ENCODE measurements at places on chromosomes 4 and X. TPM values are rescaled to one million over a fixed set of nuclear protein-coding genes. Genes with fewer than 3 reads are reported as not detected.

- no peak overlapping the region for H3K27ac ChIP-seq
- no peaks in the 10 kb centered on the region for H3K27me3 ChIP-seq
- DNase-seq, result no peak
- H3K4me1 ChIP-seq, result no peaks in the 10 kb centered on the region
- no peaks in the 10 kb centered on the region for H3K36me3 ChIP-seq
Observed at GRCh38 chr4:76339364-76339763, 32.8 kb downstream of the STBD1 start.

DNA sequence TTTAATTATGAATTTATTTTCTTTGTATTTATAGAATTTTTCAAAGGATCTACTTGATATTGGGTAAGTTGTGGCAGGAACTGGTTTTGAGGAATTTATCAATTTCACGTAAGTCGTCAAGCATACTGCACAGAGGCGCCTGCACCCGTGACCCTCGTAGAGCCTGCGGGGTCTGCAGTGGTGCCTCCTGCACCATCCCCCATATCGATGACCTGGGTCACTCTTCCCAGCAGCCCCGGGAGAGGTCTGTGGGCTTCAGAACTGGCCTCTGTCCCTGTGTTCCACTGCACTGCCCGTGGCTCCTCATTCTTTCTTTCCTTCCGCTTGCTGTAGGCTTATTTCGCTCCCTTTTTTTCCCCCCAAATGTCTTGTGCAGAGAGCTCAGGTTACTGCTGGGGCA lies 31.5 kb upstream of the CPLX1 start:
- no peaks in the 10 kb centered on the region for H3K4me1 ChIP-seq
- H3K27me3 ChIP-seq, result no peaks in the 10 kb centered on the region
- no peak for DNase-seq
- peaks cover 41% of the 10 kb centered on the region for H3K36me3 ChIP-seq
- H3K27ac ChIP-seq, result no peak overlapping the region

DNA sequence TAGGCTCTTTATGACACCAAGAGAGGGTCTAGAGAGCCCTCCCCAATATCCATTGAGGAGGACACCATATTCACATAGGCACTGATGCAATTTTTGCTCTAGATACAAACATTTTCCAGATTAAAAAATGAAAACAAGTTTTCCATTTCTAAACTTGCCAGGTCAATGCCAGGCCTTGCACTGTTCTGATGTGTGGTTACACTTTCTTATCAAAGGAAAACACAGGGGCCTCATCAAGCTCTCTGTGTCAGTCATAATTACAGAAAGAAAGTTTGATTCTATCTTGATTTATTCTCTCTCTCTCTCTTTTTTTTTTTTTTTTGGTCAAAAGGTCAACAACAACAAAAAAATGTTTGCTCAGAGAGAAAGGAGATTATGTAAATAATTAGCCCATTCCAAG lies 80.2 kb upstream of the ACSL4 start:
- no peak for DNase-seq
- H3K4me1 ChIP-seq, result no peaks in the 10 kb centered on the region
- no peaks in the 10 kb centered on the region for H3K27me3 ChIP-seq
- H3K4me3 ChIP-seq, result no peak overlapping the region
- no peaks in the 10 kb centered on the region for H3K36me3 ChIP-seq

DNA sequence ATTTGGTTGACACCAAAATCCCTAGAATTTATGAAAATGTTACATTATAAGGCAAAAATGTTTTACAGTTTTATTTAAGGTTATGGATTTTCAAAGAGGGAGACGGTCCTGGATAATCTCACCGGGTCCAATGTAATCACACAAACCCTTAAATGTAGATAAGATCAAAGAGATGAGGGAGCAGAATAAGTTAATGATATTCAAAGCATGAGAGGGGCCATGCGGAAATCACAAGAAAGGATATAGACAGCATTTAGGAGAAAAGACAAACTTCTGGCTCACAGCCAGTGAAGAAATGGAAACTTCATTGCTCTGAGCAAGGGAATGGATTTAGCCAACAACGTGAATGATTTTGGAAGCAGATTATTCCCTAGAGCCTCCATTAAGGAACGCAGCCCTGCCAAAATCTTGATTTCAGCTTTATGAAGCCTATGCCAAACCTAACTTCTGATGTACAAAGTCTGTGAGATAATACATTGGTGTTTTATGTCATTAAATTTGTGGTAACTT lies 684.4 kb upstream of the GNPDA2 start:
- no peak overlapping the region for H3K27ac ChIP-seq
- no peaks in the 10 kb centered on the region for H3K4me1 ChIP-seq
- no peaks in the 10 kb centered on the region for H3K27me3 ChIP-seq
- DNase-seq, result no peak
- no peak overlapping the region for H3K4me3 ChIP-seq
- no peaks in the 10 kb centered on the region for H3K36me3 ChIP-seq

- H3K36me3 ChIP-seq, result no peaks in the 10 kb centered on the region
- no peaks in the 10 kb centered on the region for H3K27me3 ChIP-seq
- H3K4me3 ChIP-seq, result no peak overlapping the region
- H3K27ac ChIP-seq, result no peak overlapping the region
- H3K4me1 ChIP-seq, result no peaks in the 10 kb centered on the region
Observed at GRCh38 chrX:12488220-12488619, 303.0 kb upstream of the PRPS2 start.

GRCh38 chrX:30659421-30659820 lies 6.2 kb downstream of the GK start:
- H3K4me3 ChIP-seq, result no peak overlapping the region
- no peaks in the 10 kb centered on the region for H3K27me3 ChIP-seq
- no peaks in the 10 kb centered on the region for H3K4me1 ChIP-seq
- H3K36me3 ChIP-seq, result no peaks in the 10 kb centered on the region
- no peak overlapping the region for H3K27ac ChIP-seq

DNA sequence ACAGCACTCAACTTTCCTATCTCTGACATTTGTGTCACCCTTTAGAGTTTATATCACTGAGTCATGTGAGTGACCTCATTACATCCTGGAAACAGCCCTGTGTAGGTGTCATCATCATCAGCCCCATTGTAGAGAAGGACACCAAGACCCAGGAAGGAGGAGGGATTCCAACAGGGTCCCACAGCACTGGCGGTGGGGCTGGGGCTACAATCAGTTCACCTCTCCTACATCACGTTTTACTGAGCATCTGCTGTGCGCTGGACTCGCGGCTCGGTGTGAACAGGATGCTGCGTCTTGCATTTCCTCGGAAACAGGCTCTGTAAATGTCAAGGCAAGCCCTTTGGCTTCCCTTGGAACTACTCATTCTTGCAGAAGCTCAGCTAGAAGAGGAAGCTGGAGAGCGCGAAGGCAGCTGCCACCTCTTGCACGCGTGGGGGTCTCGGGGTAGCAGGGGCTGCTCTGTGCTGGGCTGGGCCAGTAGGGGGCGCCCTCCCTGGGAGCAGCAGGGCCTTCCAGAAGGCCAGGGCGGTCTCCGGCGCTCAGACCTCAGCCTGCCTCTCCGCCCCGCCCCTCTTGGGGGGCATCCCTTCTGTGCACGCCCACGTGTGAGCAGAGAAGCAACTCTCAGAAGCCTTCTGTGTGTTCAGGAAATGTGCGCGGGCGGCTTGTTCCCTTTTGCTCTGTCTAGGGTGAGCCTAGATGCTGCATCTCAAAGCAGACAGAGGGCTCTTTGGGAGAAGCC lies 29.0 kb downstream of the REELD1 start:
- no peaks in the 10 kb centered on the region for H3K4me1 ChIP-seq
- no peaks in the 10 kb centered on the region for H3K36me3 ChIP-seq
- no peaks in the 10 kb centered on the region for H3K27me3 ChIP-seq
- DNase-seq, result no peak
- H3K27ac ChIP-seq, result peak overlapping the region; percentile 19
- H3K4me3 ChIP-seq, result no peak overlapping the region

GRCh38 chr4:183789657-183790056 lies 115.5 kb upstream of the STOX2 start:
- no peak overlapping the region for H3K27ac ChIP-seq
- H3K27me3 ChIP-seq, result no peaks in the 10 kb centered on the region
- no peak overlapping the region for H3K4me3 ChIP-seq
- peaks cover 3% of the 10 kb centered on the region for H3K4me1 ChIP-seq

DNA sequence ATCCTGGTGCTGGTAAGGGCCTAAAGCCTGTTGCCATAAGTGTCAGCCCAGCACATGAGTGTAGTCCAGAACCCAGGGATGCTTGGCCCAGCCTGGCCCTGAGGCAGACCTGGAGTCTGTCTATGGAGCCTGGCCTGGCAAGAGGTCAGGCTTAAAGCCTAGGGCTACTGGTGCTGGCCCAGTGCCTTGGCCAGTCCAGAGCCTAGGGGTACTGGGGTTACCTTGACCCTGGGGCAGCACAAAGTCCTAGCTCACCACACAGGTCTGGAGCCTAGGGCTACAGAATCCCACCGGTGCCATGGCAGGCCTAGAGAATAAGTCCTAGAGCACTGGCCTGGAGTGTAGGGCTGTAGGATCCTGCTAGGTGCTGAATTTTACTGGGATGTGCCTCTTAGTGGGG lies 393.8 kb downstream of the MAGEE1 start:
- no peaks in the 10 kb centered on the region for H3K4me1 ChIP-seq
- H3K27ac ChIP-seq, result no peak overlapping the region
- H3K27me3 ChIP-seq, result no peaks in the 10 kb centered on the region
- no peaks in the 10 kb centered on the region for H3K36me3 ChIP-seq

DNA sequence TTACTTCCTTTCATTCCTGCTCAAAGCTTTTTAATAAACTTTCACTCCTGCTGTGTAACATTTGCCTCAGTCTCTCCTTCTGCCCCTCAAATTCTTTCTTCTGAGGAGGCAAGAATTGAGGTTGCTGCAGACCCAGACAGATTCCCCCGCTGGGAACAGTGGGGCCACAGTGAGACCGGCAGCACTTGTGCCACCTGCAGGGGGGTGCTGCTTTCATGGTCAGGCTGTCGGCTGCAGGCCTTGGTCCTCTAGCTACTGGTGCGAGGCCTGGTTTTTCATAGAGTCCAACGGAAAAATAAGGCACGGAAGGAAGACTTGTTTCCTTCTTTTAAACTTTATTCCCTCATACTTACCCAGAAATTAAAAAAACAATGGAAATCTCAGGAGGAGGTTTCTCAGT lies 296.7 kb downstream of the NR3C2 start:
- no peak overlapping the region for H3K4me3 ChIP-seq
- H3K27ac ChIP-seq, result no peak overlapping the region
- H3K36me3 ChIP-seq, result no peaks in the 10 kb centered on the region
- no peaks in the 10 kb centered on the region for H3K27me3 ChIP-seq

- no peak for DNase-seq
- no peaks in the 10 kb centered on the region for H3K36me3 ChIP-seq
- no peaks in the 10 kb centered on the region for H3K4me1 ChIP-seq
Observed at GRCh38 chr4:104524026-104524425, 29.3 kb upstream of the CXXC4 start.

- H3K27ac ChIP-seq, result no peak overlapping the region
- no peaks in the 10 kb centered on the region for H3K4me1 ChIP-seq
- no peaks in the 10 kb centered on the region for H3K27me3 ChIP-seq
- H3K4me3 ChIP-seq, result no peak overlapping the region
- H3K36me3 ChIP-seq, result no peaks in the 10 kb centered on the region
Observed at GRCh38 chrX:13570261-13570605, 832 bp downstream of the EGFL6 start.

- H3K4me1 ChIP-seq, result no peaks in the 10 kb centered on the region
- H3K27me3 ChIP-seq, result no peaks in the 10 kb centered on the region
- no peaks in the 10 kb centered on the region for H3K36me3 ChIP-seq
Observed at GRCh38 chr4:12724510-12724909, 759.6 kb downstream of the RAB28 start.

DNA sequence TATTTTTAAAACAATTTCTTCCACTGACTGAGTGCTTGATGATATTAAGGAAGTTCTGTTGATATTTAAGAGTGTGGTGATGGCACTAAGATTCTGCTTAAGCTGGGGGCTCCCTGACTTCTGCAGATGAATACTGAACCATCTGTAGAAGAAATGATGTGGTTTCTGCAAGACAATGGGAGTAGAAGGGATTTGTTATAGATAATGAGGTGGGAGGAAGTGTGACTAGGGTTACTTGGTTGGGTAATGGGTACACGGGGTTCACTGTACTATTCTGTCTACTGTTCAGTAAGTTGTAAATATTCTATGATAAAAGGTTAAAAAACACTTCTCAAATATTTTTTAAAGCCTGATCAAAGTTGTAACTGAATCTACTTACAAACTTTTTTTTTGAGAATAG lies 60.9 kb upstream of the TXK start:
- no peak for DNase-seq
- no peaks in the 10 kb centered on the region for H3K36me3 ChIP-seq
- H3K4me1 ChIP-seq, result no peaks in the 10 kb centered on the region
- H3K27me3 ChIP-seq, result no peaks in the 10 kb centered on the region

DNA sequence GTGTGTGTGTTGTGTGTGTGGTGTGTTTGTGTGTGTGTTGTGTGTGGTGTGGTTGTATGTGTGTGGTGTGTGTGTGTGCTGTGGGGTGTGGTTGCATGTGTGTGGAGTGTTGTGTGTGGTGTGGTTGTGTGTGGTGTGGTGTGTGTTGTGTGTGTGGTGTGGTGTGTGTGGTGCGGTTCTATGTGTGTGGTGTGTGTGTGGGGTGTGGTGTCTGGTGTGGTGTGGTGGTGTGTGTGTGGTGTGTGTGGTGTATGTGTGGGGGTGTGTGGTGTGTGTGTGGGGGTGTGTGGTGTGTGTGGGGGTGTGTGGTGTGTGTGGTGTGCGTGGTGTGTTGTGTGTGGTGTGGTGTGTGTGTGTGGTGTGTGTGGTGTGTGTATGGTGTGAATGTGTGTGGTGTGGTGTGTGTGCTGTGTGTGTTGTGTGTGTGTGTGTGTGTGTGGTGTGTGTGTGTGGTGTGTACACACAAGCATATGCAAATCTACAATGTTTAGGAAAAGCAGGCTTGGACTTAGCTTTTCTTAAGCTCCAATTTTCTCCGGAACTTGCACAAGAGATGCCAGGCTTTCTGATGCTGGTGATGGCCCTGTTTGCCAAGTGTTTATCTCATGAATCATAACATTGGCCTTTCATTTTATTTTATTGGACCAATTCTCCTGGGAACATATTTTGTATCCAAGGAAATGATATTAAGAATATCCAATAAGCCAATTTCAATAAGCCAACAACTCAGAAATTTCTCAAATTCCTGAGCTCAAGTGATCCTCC lies 148.7 kb downstream of the SPATA18 start:
- H3K27ac ChIP-seq, result no peak overlapping the region
- H3K27me3 ChIP-seq, result no peaks in the 10 kb centered on the region
- H3K36me3 ChIP-seq, result no peaks in the 10 kb centered on the region
- H3K4me3 ChIP-seq, result no peak overlapping the region

- H3K4me1 ChIP-seq, result peaks cover 6% of the 10 kb centered on the region
- peak within 1 kb of the TSS; percentile 95 for H3K27ac ChIP-seq
- H3K4me3 ChIP-seq, result peak within 1 kb of the TSS; percentile 81
- no peaks in the 10 kb centered on the region for H3K27me3 ChIP-seq
- peak; percentile 71 for DNase-seq
Observed at GRCh38 chr4:119628281-119629141, at the start of gene PDE5A. Gene PDE5A, minus strand, starts transcription at chr4:119628804. Its CDS starts 133 bp downstream, at chr4:119628671.

NALF2 gene
- total RNA-seq, result 35.5 TPM

AFP gene
- total RNA-seq, result not detected

PDE6B gene
- 2.3 TPM for total RNA-seq

SLC10A3 gene
- total RNA-seq, result 22.9 TPM

RNF150 gene
- 34.2 TPM for total RNA-seq

VSIG4 gene
- 28.0 TPM for total RNA-seq

ETFDH gene
- 156 TPM for total RNA-seq

WNK3 gene
- total RNA-seq, result 3.0 TPM

GAGE12D gene
- not detected for total RNA-seq

PLAC8 gene
- 2.1 TPM for total RNA-seq

IL1RAPL2 gene
- total RNA-seq, result not detected

ARHGAP6 gene
- 9.4 TPM for total RNA-seq

THAP6 gene
- total RNA-seq, result 10.1 TPM

TMPRSS11F gene
- total RNA-seq, result not detected

TRPC5OS gene
- total RNA-seq, result not detected

COX7B2 gene
- not detected for total RNA-seq

FAM114A1 gene
- total RNA-seq, result 57.7 TPM

HTN3 gene
- total RNA-seq, result not detected

DCAF12L2 gene
- total RNA-seq, result not detected

TCEAL5 gene
- total RNA-seq, result not detected

Data from right atrium auricular region (tissue), 2 donors.